KBM-7 (cell line): ENCODE measurements at places on chromosomes 6 and 20.

DNA sequence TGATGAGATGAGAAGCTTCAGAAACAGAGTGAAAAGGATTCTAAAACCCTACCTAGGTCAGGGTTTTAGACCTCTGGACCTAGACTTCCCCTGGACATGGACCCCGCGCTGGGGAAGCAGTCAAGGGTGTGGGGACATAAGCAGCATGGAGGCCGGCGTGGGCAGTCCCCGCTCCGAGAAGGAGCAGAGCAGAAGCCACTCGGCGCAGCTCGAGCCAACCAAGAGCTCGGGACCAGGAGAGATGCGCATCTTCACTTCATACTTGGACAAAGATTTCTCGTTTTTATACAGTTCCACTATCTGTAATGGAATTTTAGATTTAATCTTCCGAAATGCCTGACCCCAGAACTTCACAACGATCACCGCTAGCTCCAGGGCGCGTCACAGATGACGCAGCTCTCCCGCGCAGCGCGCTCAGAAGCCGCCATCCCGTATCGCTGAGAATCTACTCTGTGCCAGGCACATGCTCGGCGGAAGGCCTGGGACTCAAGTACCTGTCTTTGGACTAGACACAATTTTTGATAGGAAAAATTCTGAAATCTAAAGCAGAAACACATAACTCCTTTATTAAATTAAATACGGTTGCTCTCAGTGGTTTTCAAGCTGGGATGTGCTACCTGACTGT, 60.3 kb downstream of the WDR27 start:
- DNase-seq, result no peak

GRCh38 chr20:8951164-8951563, 117.7 kb upstream of the PLCB4 start:
- no peak for DNase-seq

- DNase-seq, result no peak
Measured at GRCh38 chr6:43235841-43236240, 6.6 kb upstream of the DNPH1 start.

GRCh38 chr20:21562656-21563055, 48.8 kb upstream of the NKX2-2 start:
- DNase-seq, result no peak

DNA sequence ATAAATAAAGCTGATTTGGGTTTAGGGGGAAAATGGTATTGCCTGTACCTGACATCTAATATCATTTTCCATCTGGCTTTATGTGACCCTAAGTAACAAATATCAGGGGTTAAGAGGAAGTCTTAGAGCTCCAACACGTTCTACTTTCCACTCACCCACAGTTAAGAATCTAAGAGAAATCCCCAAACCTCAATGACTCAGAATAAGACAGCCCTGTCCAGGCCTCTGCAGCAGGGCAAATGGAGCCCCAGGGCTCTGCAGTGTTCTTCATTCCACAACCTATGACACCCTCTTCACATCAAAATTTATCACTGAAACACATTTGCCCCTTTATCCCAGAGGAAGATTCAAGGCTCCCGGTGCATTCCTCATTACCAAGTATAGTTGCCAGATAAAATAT, 20.3 kb upstream of the TENT5A start:
- DNase-seq, result peak; percentile 53

DNA sequence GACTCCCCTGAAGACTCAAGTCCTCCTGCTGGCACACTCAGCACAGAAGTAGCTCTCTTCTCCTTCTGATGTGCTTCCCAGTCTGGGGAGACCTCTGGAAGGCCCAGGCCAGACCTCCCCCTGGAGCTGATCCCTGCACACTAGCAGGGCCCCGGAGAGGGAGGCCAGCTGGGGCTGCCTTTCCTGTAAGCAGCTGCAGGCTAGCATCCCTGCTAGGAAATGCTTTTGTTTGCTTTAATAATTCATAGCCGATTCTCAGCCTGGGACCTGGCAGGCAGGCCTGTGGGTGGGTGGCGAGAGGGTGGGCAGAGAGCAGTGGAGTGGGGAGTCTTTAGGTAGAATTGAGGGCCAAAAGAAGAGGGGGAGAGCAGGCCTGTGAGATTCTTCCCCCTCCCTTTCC, 5.2 kb downstream of the EBF4 start:
- DNase-seq, result no peak
